NCI-H1694 treated with DMSO at 0.1 percent for 48 hours (cell line): ENCODE measurements at places on chromosomes 3 and 15.

DNA sequence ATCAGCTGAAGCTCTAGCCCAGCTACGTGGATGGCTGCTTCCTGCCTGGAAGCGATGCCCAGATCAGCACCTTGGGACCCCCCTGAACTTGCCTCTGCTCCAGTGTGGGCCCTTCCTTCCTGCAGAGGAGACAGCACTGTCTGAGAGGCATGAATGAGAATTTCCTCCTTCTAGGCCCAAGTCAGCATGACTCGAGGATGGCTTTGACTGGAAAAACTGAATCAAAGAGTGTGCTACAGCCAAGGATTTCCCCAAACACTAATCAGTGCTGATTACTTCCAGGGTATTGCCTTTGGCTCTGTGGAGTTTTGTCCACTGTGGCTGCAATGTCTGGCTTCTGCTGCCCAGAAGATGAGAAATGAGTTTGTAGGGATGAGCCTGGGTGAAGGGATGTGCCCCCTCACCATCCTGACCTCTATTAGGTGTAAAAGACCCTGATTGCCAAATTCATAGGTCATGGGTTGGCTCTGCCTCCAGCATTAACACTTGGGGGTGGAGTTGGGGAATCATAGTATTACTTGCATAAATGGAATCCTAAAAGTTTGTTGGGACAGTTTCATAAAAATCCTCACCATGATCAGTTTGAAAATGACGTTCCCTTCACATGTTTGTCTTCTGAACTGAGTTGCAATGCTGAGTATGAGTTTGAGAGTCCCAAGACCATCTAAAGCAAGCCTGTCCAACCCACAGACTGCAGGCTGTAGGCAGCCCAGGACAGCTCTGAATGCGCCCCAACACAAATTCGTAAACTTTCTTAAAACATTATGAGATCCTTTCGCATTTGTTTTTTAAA is 36.7 kb downstream of the FLNB start:
- DNase-seq, result no peak

DNA sequence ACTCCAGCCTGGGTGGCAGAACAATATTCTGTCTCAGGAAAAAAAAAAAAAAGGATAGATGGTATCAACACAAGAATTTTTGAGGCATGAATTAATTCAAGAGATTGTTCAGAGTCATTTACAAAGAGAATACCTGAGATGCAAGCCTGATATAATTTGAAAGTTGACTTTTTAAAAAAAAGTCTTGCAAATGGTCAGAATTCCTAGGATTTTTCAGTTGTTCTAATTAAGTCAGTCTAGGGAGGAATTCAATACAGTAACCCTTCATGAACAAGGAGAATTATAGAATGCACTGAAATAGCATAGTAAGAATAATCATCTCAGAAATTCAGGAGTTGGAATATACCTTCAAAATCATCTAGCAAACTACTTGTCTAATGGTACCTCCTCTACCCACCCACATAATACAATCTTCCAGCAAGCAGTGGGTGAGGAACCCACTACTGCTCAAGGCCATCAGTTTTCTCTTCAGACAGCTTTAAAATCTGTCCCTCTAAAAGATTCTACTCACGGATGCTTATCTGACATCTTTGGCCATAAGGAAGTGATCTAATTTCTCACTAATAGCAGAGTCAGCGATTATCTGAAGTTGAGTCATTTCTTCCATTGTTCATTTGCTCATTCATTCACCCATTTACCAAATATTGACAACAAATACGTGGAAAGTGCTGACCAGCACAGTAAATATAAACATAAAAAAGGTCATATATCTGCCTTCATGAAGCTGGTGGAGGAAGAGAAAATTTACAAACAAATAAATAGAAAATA is 159.6 kb downstream of the GREM1 start:
- no peak for DNase-seq

GRCh38 chr3:120160050-120160449 is 65.8 kb upstream of the GSK3B start:
- no peak for DNase-seq

DNA sequence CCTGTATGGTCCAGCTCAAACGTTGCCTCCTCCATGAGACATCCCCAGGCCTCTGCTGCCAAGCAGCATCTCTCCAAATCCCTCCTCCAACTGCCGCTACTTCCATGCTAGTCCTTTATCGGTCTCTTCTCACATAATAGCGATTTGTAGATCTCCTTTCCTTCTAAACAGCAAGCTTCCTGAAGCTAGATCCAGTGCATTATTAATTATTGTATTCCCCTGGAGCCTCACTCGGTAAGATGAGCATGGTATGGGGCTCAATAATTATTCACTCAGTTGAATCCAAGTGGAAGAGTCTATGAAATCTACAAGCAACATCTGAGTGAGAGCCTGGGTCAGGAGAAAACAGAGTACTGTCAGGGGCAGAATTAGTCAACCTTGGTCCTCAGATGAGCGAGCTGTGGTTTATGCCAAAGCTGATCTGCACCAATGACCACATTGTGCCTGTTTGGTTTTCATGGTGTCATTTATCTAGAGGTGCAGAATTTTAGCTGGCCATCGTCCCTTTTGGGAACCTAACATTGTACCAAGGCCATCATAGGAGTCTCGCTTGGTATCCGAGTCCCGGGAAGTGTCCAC is 93.8 kb upstream of the UBE2E1 start:
- DNase-seq, result no peak

GRCh38 chr3:148106062-148106461 is 591.6 kb upstream of the AGTR1 start:
- no peak for DNase-seq

DNA sequence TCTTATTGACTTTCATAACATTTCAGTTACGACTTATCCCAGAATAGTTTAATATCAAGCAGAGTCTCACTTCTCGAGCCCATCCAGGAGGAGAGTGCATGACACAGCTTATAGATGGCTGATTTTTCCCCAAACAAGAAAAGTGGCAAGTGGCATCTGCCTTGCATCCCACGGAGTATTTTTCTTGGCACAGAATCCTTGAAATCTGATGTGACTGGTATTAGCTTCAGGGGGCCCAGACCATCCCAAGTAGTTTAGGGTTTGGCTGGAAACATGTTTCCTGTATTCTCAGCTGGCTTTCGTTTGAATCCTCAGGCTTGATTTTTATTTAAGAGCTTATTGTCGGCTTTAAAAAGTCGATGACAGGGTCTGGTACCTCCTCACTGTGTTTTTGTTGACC is 20.7 kb upstream of the FBXL22 start:
- no peak for DNase-seq

DNA sequence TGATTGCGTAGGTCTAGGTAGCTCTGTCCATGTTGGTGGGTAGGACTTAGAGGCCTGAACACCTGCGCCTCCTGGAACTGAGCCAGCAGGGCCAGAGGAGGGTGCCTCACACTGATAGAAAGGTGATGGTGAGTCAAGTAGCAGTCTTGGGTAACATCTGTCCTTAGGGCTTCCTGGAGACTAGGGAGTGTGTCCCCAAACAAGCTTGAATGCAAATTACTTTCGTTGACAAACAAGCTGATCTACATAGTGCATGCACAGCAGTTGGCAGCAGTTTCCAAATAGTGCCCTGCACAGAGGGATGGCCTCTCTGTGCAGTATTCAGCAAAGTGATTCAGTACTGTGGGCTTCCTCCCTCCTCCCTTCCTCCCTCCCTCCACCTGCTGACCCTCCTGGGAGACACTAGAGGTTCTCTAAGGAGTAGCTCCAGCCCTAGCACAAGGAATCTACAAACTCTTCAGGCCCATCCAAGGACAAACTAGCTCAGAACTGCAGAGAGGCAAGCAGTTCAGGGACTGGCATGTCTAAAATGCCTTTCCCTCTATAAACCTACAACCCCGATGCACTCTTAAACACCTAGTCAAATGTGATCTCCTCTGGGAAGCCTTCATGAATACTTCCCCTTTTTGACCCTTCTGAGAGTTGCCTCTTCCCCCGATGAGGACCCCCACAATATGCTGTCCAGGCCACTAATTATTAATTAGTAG is 61.0 kb downstream of the TLE3 start:
- no peak for DNase-seq

DNA sequence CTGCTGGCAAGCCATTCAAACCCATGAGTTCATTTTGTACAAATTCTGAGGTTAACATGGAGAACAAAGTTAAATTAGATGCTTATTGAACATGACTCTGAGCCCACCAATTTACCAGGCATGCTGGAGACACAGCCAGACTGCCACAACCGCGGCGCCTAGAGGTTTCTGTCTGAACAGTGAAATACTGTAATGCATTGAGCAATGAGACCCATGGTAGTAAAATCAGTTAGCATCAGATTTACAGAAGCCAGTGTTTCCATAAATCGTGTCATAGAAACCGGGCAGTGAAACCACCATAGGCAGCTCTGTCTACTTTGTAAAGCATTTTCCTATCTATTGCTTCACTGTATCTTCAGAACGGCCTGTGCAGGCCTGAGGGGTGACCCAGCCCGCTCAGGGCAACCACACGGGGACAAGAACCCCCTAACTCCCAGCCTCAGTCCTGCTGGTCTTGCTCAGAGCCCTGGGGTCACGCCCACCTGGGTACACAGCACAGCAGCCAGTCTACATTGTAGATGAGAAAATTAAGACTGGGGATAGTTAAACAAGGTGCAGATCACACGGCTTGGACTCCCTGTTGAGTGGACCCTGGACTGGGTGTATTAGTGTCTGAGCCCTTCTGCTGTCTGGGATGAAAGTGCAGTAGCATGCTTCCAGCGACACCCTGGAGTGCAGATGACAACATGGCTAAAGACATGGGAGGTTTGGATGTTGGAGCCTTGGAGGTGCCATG is 44.2 kb downstream of the MGLL start:
- no peak for DNase-seq

- DNase-seq, result no peak
These were observed 704.8 kb upstream of the CBLB start for GRCh38 chr3:106573605-106574004.

- no peak for DNase-seq
These were observed 24.1 kb downstream of the TOPAZ1 start for GRCh38 chr3:44265815-44266214.

- peak; percentile 0 for DNase-seq
These were observed 28.6 kb upstream of the TEX264 start for GRCh38 chr3:51642462-51642861.
